ENCODE measurements at places on chromosomes 11 and 22.

- no peak for DNase-seq
Observed at GRCh38 chr22:42443240-42444076, 11.3 kb upstream of the NFAM1 start.

DNA sequence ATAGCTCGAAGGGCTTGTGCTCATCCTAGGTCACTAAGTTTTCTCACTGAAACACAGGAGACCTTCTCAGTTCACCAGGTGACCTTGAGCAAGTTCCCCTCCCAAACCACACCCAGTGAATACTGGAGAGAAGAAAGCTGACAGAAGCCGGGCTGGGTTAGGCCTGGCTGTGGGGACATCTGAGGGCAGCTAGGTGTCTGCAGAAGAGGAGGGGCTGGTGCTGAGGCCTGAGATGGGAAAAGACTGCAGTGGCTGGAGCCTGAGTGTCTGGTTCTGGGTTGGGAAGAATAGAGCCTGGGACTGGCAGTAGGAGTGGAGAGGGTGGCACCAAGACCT is 602 bp upstream of the INPP5J start:
- DNase-seq: no peak

- DNase-seq: no peak
Observed at GRCh38 chr11:92850296-92850826, 119.1 kb upstream of the MTNR1B start.

DNA sequence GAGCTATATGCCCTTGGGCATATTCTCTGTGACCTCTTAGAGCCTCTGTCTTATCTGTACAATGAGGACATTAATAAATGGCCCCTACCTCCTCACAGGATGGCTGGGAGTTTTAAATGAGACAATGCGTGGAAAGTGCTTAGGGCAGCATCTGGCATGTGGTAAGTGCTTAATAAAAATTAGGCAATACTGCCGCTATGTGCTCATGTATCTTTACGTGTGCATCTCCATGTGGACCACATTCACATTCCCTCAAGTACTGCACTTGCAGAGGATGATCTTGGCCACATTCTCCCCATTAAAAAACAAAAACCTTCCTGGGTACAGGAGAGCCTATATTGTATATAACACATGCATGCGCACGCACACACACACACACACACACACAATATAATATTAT is 19.1 kb upstream of the BSX start:
- no peak for DNase-seq

DNA sequence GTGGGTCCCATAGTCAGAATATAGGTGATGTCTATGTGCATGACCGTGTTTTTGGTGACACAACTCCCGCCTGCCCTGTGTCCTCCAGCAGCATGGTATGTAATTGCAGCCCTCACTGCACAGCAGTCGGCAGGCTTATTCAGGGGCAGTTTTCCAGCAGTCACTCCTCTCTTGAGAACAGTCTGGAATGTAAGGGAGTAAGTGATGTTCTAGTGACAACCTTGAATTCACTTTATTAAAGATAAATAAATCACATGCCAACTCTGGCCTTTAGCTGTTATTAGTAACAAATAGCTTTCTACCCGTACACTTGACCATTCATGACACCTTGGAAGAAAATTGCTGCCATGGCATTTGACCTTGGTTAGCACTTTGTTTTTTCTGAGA is 27.9 kb downstream of the ZNRF3 start:
- DNase-seq: no peak

- DNase-seq: no peak
Observed at GRCh38 chr11:64741375-64742086, 2.4 kb downstream of the RASGRP2 start.

GRCh38 chr11:24163146-24163545 is 333.7 kb upstream of the LUZP2 start:
- no peak for DNase-seq

- DNase-seq: no peak
Observed at GRCh38 chr11:10302359-10302743, 2.5 kb upstream of the ADM start.

DNA sequence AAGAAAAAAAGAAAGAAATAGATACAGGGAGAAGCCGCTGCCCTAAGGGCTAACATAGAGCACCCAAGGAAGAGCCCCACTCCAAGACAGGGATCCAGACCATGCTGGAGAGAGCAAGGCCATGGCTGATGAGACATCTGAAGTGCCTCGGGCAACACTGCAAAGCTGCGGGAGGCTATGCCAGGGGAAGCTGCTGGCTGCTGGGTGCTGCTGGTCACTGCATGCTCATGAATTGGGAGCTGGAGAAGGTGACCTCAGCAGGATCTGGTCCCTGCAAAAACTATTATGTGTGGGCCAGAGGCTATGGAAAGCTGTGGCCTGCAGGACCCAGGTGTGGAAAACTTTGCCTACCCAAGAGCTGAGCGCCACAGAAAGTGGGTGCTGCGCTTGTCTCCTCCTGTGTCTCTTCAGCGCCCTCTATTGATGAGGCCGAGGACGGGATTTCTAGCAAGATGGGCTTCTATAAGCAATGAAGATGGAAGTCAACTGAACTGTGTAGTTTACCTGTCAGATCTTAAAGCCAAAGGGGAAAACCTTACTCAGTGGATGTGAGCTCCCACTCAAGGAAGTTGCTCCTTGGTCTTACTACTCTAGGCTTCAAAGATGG is 17.3 kb upstream of the SLC29A2 start:
- DNase-seq: peak; percentile 83

GRCh38 chr11:126345759-126346585 is 9.5 kb upstream of the ST3GAL4 start:
- DNase-seq: no peak

GRCh38 chr11:102252339-102252891 is 64.9 kb upstream of the BIRC3 start:
- DNase-seq: no peak

GRCh38 chr11:26621132-26621531 is 49.1 kb upstream of the MUC15 start:
- no peak for DNase-seq

GRCh38 chr22:40665312-40665711 is 14.0 kb upstream of the MCHR1 start:
- no peak for DNase-seq

DNA sequence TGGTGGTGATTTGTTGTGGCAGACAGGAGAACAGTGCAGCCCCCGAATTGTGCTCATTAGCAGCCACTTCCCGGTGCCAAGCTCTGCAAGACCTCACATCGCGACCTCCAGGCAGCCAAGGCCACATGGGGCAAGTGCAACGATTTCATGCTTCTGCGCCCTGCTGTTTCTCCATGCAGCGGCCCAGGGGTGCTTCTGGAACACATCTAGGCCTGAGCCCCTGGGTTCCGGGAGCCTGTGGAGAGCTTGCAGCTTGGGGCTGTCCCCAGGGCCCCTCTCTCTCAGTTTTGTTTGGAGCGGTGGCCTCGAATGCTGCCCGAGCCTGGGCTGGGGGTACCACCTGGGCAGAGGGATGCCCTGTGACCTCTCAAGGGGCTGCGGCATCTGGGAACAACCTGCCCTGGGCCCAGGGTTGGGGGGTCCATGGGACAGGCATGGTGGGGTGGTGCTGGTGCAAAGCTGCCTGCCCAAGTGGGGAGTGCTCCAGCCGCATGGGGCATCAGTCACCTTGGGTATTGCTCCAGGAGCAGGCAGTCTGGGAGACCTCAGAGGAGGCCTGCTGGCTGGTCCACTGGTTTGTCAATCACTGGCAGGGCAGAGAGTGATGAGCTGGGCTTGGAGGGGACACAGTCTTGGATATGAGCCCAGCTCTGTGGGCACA is 51.9 kb downstream of the TPCN2 start:
- no peak for DNase-seq

DNA sequence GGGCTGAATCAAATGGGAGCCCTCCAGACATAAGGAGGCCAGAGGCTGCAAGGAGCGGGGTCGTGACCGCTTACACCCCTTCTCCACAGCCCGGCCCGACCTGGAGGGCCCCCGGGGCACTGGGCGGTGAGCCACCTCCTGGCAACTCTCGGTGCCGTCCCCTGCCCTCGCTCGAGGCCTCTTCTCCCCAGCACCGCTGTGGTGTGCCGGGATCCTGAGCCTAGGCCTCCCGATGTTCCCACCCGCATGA is 432 bp upstream of the GP1BB start:
- DNase-seq: no peak

- peak; percentile 82 for DNase-seq
Observed at GRCh38 chr22:31630331-31631329, 31.4 kb downstream of the PISD start.

DNA sequence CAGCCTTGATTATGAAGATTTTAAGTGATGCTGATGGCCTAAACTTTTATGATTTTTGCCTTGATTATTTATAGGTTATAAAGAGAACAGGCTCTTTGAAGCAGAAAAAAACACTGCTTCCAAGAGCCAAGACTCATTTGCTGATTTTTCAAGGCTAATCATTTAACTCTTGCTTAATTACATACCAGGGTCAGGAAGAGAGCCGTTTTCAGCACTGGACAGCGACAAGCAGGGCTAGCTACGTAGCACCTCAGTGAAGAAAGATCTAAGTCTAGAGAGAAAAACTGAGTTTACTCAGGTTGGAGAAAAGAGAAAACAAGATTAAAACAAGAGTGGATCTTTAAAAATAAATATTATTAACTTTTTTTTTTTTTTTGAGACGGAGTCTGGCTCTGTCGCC is 615.4 kb upstream of the B3GAT1 start:
- DNase-seq: peak; percentile 73

DNA sequence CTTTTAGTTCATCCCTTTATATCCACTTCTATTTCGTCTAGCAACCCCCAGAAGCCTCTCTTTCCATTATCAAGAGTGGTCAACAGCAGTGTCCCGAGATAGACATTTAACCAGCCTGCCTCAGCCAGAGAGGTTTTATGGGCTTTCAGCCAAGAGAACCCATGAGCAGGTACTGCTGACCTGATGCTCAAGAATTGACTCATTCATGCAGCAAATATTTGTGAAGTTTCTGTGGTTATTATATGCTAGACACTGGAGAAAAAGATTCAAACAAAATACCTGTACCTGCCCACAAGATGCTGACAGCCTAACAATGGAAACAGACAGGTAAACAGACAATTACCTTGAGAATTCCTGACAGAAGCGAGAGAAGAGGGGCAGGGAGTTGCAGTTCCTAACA is 9.7 kb upstream of the LRRC55 start:
- DNase-seq: no peak

DNA sequence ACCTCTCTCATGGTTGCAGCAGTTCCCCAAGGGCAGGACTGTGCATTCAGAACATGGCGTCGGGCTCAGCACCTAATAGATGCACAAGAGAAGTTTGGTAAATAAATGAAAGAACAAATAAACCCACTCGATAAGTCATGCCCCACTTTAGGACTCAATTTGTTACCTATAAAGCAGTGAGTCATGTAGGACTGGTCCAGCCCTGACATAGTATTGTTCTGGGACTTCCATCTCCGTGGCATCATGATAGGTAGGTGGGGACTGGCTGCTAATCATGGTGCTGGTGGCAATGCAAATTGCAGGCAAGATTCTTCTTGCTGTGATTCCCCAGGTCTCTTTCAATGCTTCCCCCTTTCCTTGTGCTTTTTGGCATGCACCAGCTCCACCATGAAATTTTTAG is 118.2 kb upstream of the CSNK2A3 start:
- DNase-seq: no peak

DNA sequence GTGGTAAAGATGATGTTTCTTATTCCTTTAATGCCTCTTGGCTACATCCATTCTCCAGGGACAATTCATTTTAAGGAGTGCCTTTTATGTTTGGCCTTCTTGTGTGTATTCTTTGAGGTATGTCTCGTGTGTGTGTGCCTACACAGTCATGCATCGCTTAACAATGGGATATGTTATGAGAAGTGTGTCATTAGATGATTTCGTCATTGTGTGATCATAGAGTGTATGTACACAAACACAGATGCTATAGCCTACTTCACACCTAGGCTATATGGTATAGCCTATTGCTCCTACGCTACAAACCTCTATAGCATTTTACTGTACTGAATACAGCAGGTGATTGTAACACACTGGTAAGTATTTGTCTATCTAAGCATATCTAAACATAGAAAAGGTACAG is 23.0 kb downstream of the ZNF202 start:
- no peak for DNase-seq

- no peak for DNase-seq
Observed at GRCh38 chr11:75894036-75894585, 79.1 kb downstream of the UVRAG start.

- DNase-seq: no peak
Observed at GRCh38 chr22:33909911-33910310, 10.4 kb downstream of the LARGE1 start.

- peak; percentile 79 for DNase-seq
Observed at GRCh38 chr22:31561238-31561887, 65.0 kb downstream of the SFI1 start.

DNA sequence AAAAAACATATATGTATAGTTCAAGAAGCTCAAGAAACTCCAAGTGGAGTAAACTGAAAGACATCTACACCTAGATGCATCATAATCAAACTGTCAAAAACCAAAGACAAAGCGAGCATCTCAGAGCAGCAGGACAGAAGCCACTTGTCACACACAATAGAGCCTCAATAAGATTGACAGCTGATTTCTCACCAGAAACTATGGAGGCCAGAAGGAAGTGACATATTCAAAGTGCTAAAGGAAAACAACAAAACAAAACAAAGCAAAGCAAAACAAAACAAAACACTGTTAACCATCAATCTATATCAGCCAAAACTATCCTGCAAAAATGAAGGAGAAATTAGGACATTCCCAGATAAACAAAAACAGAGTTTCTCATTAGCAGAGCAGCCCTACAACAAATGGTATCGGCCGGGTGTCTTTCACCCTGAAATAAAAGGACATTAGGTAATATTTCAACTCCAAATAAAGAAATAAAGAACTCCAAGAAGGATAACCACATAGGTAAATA is 65.8 kb upstream of the SEPTIN5 start:
- no peak for DNase-seq

DNA sequence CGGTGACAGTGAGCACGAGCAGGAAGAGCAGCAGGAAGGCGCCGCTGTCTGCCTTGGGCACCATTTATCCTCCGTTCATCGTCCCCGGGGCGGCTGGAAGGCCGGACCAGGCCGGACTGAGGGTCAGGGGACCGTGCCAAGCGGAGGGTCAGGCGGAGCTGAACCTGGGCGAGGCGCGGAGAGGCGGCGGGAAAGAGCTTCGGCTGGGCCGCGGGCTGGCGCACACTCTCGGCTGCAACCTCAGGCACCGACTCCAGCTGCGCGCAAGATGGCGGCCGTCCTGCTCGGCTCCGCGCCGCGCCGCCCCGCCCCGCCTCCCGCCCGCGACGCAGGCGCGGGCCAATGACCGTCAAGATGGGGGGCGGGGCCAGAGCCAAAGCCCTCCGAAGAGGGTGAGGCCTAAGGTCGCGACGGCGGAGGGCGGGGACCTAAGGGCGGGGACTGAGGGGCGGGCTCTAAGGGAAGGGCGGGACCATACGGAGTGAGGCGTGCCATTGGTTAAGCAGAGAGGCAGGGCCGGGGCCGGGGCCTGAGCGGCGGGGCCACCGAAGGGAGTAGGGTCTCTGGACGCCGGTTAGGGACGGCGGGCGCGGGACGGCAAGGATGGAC is at the start of gene DGCR2:
Gene DGCR2 (minus strand): TSS at position 270 of the 609 bp plus-strand sequence. CDS start 206 bp downstream, at position 64.
- peak; percentile 98 for DNase-seq

DNA sequence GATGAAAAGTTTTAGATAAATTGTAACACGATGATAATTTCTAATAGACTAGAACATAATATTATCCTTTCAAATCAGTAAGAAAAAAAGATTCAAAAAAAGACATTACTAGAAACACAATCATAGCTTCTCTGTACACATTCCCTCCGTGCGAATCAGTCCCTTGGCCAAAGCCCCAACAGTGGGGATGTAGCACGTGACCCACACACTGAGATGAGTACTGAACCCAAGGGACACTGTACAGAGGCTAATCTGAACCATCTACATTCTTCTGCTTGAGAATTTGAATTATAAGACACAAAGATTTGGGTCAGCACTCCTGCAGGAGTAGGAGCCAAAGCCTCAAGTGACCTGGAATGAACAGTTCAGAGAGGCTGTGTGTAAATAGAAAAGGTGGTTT is 353.7 kb downstream of the INSC start:
- DNase-seq: no peak

- DNase-seq: peak; percentile 89
Observed at GRCh38 chr11:76318744-76319384, 62.1 kb downstream of the THAP12 start.
